ENCODE measurements at places on chromosomes 5 and 9.

GRCh38 chr9:112341730-112342129 is 8.3 kb upstream of the PTBP3 start:
- DNase-seq, result peak; percentile 57

- peak; percentile 65 for DNase-seq
Observed at GRCh38 chr9:88197016-88197415, 58.7 kb upstream of the SPATA31C2 start.

- DNase-seq, result no peak
Observed at GRCh38 chr5:67243349-67243748, 46.8 kb upstream of the CD180 start.

- DNase-seq, result no peak
Observed at GRCh38 chr5:100775533-100775855, 127.6 kb downstream of the ST8SIA4 start.

GRCh38 chr9:35646153-35646532 is 4.6 kb downstream of the SIT1 start:
- no peak for DNase-seq

- no peak for DNase-seq
Observed at GRCh38 chr5:56116599-56117141, 116.5 kb downstream of the ANKRD55 start.

DNA sequence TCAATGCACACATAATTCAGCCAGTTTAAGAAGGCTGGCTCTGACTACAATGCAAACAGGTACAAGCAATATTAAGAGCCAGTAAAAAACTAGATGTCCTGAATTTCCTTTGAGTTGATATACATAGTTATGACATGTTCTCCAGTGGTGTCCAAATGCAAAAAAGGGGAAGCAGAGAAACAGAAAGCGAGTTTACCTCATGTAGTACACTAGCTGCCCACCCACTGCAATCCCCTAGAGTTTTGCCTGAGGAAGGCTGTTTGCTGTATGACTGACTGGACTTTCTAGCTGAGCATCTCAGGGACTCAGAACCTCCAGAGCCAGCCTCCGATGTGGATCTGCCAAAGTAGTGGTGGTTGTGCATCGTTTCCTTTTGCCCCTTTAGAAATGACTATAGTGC is 44.8 kb upstream of the SLC1A3 start:
- DNase-seq, result no peak

DNA sequence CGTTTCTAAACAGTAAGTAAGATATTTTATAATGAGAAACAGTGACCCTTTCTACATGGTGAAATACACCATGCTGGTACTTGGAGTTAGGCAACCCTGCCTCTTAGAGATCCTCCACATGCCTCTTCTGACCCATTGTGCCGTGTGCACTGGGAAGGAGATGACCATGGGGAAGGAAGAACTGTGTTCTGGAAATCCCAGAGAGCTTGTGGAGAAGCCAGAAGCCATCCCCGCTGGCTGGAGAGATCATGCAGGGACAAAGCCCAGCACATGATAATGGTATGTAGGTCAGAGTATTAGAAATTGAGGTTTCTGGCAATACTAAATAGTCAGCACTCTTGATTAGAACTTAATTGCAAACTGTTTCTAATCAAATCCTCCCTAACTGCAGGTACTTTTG is 307.3 kb downstream of the FBXL7 start:
- DNase-seq, result peak; percentile 31

DNA sequence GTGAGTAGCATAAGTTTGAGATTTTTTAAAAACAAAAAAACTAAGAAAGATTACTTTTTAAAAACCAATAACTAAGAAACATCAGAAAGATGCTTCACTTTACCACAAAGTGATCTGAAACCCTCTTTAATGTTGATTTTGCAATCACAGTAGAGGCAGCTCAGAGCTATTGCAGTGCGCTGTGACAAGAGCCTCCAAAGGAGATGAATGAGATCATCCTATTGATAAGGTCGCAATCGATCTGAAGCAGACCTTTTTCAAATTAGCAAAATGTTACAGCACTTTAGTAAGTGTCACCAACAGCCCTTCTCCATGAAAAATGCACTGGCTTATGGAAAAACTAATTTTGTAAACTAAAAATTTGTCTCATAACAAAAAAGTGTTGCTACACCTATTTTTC is 284.6 kb upstream of the EFNA5 start:
- DNase-seq, result no peak

GRCh38 chr5:177356746-177357145 is 978 bp upstream of the RGS14 start:
- DNase-seq, result no peak

DNA sequence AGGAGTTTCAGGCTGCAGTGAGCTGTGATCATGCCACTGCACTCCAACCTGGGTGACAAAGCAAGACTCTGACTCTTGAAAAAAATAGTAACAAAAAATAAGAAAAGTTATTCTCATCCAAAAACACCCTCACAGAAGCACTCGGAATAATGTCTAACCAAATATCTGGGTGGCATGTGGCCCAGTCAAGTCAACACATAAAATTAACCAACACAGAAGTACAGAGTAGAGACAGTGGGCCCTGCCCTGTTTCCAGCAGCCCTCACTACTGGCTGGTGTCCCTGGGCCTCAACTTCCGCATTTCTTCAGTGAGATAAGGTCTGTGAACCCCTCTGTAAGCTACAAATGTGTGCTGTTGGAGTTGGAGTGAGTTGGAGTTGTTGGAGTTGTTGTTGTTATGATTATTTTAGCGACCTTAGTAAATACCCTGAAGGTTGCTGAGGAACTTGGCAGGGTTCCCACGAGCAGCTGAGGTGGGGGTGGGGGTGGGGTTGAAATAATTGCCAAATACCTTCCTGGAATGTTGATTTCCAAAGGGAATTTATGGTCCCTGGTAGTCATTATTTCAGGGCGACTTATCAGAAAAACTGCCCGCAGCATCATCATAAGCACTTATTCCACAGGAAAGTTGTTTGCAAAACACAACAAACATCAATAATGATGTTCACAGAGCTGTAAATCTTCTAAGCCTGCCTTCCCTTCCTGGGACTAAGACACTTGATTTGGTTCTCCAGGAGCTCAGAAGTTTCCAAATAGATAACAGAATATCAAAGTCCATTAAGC is 30.2 kb downstream of the C5orf15 start:
- peak; percentile 56 for DNase-seq

GRCh38 chr9:37464426-37465248 is 613 bp downstream of the ZBTB5 start:
- DNase-seq, result peak; percentile 77

DNA sequence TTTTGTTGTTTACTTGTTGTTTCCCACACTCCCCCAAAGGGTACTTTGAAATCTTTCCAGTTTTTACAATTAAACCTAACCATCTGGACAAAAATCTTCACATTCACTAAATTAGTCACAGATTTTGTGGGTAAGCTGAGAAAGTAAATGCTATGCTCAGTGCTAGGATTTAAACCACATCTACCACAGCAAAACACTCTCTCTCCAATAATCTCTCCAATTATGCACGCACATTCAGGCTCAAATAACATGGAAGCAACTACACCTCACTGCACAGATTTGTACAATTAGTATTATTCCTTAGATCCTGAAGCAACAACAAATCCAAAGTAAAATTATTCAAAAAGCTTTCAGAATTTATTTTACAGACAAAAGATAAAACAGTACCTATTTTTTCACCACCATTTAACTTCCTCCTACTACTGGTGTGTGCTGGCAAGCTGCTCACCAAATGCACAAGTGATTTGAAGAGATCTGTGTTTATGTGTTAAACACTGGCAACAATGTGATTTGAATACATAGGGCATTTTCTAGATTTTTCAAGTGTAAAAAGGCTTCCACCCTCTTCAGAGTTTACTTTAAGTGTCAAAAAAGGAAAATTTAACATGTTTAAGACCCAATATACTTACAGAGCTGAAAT is 16.6 kb downstream of the ZNF608 start:
- no peak for DNase-seq

DNA sequence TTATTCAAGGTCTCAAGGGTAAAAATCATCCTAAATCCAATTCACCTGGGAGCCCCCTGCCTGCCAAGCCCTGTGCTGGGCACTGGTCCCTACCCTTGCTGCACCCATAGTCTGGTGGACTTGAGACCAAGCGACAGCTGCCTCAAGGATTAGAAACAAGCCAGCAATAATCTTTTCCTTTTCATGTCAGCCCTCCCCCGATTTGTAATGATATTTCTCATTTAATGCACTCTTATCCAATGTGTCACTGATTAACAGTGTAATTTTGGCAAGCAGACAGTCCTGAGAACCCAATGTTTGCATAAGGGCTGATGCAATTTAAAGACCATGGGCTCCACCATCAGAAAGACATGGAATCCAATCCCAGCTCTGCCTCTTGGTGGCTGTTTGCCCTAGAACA is 108.9 kb downstream of the ACTL7B start:
- DNase-seq, result peak; percentile 22

DNA sequence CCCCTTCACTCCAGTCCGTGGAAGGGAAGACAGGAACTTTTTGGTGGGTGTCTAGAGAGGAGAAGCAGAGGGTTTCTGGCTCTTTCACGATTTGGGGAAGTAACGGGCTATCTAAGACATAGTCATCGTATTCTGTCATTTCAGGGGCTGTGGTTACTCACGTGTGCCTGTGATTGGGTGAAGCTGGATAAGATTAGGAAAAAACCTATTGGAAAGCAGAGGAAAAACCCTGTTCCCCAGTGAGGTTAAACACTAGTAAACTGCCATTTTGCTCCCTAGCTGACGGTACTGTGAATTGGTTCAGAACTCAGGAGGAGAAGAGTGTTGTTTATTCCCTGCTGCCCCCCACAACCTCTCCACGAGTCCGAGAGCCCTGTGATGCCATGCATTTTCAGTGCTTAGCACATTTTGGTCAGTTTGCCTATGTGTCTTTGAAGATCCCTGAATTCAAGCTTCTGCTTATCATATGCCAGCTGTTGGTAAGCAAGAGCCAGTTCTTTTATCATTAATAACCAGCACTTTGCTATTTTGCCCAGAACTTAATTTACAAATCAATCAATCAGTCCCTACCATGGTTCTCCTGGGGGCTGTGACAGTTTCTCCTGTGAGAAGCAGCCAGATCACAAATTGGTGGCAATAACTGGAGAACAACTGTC is 45.1 kb upstream of the ROR2 start:
- no peak for DNase-seq

DNA sequence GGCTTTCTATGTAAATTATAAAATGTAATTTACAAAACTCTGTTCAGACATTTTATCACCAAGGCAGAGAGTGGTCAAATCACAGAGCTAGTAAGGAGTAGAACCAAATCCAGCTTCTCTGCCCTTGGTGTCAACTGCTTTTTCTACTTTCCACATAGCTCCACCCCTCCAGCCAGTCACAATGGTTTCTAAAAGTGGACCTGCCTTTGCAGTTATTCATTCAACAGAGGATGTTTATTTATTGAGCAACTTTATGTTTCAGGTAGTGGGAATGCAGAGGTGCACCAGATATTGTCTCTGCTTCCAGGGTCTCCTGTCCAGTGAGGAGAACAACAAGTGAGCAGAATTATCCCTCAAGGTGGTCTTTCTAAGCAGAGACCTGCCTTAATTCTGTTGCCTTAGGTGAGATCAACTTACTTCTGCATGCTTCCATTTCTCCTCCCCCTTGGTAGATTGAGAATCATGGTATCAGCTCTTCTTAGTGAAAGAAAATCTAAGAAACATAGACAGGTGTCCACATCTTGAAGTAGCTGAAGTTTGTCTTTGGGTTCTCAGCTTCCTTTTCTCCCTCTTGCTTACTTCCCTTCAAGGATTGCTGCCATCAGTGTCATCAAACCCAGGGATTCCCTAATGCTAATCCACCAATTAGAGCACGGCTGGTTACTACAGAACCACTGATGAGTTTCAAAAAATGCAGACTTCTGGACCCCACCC is 17.2 kb upstream of the PDCD1LG2 start:
- peak; percentile 73 for DNase-seq

DNA sequence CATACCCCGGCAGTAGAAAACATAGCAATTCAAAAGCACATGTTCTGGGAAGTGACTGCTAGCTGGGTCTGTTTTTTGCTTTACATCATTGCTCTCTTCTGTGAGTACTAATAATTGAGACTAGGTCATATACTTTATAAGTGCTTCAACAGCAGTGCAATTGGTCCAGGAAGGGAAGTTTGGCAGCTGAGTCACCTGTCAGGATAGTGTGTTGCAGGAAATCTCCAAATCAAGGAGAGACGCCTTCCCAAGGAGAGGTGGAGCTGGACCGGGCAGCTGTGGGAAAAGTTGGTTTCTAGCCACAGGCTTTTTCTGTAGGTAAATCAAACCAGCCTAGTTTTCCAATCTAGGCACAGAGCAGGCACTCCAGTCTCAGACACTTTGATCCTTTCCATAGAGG is 330.1 kb downstream of the ENC1 start:
- DNase-seq, result peak; percentile 28

GRCh38 chr9:130570208-130570607 is 9.2 kb upstream of the FUBP3 start:
- peak; percentile 48 for DNase-seq

DNA sequence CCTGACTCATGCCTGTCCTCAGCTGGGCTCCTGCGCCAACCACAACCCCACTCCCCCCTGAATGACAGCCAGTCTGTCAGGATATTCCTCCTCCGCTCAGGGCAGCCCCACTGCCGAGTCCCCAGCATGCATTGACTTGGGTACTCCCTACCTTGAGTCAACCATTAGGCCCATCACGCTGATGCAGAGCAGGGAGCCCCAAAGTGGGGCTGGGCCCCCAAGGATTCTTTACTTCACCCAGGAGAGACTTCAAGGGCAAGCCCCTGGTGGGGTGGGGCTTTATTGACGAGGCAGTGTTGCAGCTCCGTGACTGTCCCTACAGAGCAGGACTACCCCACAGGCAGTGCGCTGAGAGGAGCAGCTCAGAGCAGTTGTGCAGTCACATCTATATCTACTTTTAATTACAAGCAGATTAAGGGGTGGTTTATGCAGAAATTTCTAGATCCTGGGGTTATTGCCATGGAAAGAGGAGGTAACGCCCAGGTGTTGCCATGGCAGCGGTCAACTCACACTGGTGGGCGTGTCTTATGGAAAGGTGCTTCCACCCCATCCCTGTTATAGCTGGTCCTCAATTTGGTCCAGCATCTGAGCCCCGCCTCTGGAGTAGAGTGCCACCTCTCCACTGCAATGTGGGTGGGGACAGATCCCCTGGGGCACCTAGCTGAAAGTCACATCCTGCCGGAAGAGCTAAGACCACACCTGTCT is 32.1 kb upstream of the FCN1 start:
- no peak for DNase-seq
